ENCODE measurements at places on chromosomes 11 and 22.

DNA sequence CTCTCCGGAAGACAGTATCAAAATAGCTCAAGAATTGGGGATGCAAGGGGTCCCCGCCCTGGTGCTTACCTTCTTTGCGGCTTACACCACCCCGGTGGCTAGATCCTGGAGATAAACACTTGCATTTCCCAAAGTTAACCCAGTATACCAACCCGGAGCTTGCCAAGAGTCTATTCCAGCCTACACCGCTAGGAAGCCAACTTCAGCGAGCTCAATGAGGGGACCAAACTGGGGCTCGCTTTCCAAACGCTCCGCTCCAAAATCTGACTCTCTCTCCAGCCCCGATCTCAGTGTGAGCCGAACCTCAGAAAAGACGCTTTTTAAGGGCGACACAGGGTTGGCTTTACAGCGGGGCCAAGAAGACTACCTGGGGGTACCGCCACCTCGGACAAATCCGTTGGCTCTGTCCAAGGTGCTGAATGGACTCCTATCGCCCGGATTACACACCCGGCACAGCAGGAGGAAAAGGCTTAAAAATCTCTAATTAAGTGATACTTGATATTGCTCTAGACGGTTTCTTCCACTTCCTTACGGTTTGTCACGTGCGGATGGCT lies 20.1 kb upstream of the BDNF start:
- DNase-seq: peak; percentile 42

DNA sequence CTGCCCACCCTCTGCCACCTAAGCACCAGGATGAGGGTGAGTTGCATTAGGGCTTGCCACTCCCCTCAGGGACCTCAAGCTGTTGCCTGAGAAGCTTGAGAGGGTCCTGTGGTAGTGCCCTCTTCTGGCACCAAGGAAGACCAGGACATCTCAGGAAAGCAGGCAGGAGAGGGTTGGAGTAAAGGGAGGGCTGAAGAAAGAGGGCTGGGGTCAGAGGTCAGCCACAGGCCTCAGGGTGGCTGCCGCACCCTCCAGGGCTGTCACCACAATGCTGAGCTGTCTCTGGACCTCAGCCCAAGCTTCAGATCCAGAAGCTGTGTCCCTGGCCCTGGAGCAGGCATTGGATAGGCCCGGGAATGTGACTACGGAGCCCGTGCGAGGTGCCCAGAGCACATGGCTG lies 4.1 kb downstream of the SAC3D1 start:
- no peak for DNase-seq

- no peak for DNase-seq
Measured at GRCh38 chr11:11909727-11910126, 68.0 kb downstream of the USP47 start.

DNA sequence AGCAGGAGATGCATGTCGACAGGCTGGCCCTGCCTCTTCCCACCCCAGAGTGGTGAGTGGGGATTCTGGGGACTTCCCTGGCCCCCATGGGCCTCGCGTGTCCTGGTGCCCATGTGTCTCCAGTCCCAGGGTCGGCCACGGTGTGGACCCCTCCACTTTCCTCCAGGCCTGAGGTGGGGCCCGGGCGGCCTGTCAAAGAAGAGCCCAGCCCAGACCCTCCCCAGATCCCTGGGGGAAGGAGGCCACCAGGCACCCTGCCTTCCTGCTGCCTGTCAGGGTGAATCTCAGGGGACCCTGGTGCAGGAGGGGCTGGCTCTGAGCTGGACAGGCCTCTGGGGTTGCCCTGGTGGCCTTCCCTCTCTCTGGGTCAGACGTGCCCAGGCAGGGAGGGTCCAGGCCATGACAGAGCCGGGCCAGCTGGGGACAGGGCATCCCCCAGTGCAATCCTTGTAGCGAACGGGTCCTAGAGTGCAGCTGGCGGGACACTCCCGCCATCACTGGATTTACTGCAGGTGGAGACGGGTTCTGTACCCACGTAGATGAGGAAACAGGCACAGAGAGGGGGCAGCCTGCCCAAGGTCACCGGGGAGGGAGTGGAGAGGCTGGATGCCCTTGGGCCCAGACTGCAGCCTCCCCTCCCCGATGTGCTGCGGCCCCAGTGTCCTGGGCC lies 13.5 kb upstream of the MUC6 start:
- no peak for DNase-seq

DNA sequence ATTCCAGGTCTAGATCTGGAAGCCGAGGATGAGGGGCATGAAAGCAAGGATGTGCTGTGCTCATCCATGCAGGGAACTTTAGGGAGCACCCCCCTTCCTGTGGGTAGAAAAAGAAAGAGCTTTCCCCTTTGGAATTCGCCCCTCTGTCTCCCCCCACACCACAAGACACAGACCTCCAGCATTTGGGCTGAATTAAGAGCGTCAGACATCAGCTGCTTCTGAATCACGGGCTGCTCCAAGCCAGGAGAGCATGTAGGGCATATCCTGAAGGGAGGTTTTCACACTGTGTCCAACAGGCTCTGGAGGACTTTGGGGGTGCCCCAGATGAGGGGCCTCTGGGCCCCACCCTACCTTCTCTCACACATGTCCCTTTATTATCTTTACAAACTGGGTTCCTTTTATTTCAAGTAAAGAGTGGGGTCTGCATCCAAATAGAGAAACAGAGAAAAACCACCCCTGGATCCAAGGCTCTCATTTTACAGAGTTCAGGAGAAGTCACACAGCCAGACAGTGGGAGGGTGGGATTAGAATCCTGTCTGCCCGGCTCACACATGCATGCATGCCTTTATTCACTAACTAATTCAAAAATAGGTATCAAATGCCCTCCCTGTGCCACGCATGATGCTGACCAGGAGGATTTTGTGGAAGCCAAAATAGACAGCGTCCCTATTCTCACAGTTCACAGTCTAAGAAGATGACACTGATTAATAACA lies 52.8 kb downstream of the LRRC32 start:
- no peak for DNase-seq

GRCh38 chr11:94528551-94528950 lies 15.2 kb upstream of the FUT4 start:
- DNase-seq: no peak

GRCh38 chr11:44978274-44978960 lies 27.7 kb upstream of the TP53I11 start:
- no peak for DNase-seq

GRCh38 chr11:8355416-8355742 lies 91.7 kb upstream of the LMO1 start:
- no peak for DNase-seq

DNA sequence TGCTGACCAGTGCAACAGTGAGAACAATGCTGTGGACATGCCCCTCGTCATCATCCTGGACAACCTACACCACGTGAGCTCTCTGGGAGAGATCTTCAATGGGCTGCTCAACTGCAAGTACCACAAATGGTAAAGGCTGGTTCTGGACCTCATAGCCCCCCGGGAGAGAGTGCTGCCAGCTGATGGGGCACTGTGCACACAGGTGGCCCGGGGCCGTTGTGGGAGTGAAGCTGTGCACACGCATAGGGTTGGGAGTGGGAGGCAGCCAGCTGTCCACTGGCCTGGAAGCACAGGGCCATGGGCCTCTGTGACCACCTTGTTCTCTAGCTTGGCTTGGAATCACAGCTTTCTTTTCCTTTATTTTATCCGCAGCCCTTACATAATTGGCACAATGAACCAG lies 57.0 kb downstream of the DBX1 start:
- DNase-seq: no peak

- DNase-seq: no peak
Measured at GRCh38 chr11:14261066-14261465, 97.9 kb downstream of the RRAS2 start.

DNA sequence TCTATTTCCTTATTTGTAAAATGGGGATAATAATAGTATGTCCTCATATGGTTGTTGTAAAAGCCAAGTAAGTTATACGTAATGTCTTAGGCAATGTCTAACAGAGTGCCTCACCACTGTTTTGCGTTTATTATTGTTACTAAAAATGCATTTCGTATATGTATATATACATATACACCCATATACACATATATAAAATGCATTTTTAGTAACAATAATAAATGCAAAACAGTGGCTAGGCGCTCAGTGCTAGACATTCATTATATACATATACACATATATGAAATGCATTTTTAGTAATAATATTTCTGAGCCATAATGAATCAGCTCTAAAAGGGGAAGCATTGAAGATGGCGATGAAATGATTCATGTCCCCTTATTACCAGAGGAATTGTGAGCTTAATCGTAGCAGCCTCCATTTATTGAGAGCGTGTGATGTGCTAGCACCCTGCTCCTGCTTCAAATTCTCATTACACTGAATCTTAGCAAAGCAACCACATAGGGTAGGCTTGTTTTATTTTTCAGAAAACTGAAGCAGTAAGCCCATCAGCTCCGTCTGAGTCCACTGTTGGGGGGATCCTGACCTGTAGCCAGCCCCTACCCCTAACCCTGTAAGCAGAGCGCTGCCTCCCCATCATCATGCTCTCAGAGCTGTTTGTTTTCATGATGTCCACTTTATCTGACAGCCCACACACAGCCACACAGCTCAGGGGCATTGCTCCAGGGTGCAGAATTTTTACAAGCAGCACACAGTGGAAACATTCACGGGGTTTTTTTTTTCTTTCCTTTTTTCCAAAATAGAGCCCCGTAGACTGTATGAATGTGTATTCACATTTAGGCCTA lies 97.1 kb upstream of the NAV2 start:
- DNase-seq: no peak

DNA sequence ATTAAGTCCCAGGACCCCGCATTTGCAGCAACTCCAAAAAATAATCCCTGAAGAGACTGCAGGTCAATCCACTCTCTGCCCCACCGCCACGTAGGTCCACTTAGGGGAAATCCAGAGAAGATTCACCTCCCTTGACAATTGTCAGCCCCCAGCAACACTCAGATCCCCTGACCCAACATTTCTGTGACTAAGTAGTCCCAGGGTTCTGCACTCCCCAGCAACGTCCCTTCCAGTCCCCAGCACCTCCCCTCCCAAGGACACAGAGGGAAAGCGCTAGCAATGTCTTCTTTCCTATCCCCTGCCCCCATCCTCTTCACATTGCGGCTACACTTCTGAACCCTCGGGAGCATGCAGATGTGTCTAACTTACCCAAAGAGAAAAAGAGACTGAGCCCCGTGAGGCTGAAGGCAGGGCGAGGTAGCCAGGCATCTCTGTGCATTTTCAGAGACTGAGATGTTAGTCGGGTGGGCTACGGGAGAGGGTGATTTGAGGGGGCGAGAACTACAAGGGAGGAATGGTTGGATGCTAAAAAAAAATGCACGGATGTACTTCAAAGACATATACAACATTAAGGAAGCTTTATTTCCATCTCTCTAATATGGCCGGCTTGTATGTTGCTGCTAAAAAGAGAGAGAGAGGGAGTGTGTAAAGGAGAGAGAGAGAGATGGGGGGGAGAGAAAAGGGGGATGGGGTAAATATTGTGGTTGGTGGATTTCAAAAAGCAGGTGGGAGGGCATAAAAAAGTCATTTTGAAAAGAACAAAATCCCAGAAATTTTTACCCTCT lies at the start of gene SCN2B:
TSS of gene SCN2B (minus strand) at position 647 of the 785 bp plus-strand sequence. CDS start at position 439, 208 bp downstream.
- no peak for DNase-seq

GRCh38 chr11:12084256-12084655 lies 26.1 kb upstream of the MICAL2 start:
- DNase-seq: no peak

- DNase-seq: no peak
Measured at GRCh38 chr11:128231845-128232410, 355.4 kb downstream of the ETS1 start.

- no peak for DNase-seq
Measured at GRCh38 chr11:56394381-56394780, 18.1 kb upstream of the OR5AL1 start.

GRCh38 chr11:59610289-59610688 lies 5.3 kb downstream of the OSBP start:
- no peak for DNase-seq

DNA sequence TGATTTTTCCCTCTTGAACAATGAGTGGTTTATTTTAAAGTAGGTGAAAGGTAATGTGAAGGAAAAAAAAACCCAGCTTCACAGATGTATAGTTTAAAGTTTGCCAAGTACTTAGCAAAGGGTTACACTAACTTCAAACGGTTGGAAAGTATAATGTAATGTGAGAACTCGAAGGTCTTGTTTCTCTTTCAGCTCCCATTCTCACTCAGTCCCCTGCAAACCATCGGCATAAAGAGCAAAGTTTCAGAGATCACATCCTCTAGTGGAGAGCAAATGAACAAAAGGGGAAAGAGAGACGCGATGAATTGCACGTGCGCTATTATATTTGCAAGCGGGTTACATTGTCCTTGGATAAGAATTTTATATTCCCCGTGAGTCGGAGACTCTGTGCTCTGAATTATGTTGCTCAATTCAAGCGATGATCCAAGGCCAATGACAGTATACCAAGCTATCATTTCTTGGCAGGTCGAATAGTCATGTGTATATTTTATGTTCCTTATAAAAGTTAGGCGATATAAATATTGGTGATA lies 37.6 kb upstream of the BIRC3 start:
- peak; percentile 56 for DNase-seq

DNA sequence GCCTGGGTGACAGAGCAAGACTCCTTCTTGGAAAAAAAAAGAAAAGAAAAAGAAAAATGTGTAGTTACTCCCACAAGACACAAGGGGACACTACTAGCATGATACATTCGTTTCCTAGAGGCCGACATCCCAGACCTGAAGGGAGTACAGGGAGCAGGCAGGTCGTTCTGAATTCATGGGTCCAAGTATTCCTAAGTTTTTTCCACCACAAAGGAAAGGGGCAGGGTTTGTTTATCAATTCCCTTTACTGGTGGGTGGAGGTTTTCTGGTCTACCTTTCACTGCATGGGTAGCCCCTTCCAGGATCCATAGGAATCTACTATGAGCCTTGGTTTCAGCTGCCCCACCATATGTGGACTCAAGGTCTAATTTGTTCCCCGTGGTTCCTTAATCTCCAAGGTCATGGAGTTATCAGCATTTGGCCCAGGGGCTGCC lies 11.8 kb downstream of the TIGD3 start:
- no peak for DNase-seq

DNA sequence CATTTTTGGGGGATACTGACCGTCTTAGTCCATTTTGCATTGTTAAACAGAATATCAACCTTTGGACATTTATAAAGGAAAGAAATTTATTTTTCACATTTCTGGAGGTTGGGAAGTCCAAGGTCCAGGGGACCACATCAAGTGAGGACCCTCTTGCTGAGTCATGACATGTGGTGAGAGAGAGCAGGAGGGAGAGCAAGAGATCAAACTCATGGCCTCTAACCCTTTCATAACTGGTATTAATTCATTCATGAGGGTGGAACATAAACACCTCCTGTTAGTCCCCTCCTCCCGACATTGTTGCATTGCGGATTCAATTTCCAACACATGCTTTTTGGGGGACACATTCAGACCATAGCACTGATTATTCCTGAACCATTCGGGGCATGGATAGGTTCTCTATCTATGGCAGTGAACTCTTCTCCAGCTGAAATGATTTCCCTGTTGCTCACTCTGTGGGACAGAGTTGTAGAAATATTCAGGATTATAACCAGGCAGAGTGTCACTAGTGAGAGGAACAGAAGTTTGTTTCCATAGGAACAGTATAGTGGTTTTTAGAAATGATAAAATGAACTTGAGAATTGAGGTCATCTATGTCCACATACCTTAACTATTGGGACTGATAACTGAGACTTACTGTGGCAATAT lies 88.2 kb upstream of the OR9Q1 start:
- DNase-seq: no peak

GRCh38 chr11:40030867-40031266 lies 1428.6 kb downstream of the LRRC4C start:
- no peak for DNase-seq

All from left colon (tissue), 2 donors.